Skin of body (tissue), 3 donors: ENCODE measurements at places on chromosomes 2 and 18.

DNA sequence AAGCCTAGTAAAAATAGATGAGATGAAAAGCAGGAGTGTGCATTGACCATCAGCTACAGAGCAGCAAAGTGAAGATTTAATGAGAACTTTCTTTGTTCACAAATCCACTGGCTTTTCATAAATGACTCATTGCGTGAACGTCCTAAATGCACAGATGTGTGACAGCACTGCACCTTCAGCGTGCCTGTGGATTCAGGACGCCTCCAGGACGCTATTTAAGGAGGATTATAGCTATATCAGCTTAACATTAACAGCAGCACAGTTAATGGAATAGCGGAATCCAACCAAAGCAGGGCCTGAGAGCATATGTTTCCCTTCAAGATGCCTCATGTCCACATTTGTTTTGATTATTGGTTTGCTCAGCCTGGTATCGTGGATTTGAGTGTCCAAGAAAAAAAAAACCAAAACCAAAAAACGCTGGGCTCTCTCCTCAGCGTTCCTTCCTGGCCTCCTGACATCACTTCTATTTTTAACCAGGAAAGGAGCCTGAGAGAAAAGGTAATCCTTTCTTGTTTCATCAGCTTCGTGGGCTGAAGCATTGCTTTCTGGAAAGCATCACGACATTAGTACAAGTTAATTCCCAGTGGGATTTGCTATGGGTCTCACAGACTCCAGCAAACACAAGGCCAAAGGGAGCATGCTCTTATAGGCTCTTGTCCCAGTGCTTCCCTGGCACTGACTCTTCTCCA, 447.0 kb upstream of the SMIM21 start:
- DNase-seq = no peak

DNA sequence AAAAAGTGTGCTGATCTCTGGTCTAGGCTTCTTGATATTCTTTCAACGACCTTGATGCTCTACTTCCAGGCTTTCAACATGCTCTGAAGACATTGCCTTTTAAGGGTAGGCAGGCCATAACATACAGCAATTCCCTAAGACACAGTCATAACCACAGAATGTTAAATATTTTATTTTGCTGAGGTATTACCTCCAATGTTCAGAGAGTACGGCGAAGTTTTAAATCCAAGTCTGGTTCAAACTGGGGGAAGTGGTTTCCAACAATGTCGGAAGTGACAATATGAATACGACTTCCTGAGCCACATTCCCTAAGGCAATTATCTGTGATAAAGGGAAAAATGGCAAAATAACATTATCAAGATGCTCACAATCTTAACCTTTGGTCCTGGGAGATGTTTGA, 1077.9 kb upstream of the PIK3C3 start:
- no peak for DNase-seq

DNA sequence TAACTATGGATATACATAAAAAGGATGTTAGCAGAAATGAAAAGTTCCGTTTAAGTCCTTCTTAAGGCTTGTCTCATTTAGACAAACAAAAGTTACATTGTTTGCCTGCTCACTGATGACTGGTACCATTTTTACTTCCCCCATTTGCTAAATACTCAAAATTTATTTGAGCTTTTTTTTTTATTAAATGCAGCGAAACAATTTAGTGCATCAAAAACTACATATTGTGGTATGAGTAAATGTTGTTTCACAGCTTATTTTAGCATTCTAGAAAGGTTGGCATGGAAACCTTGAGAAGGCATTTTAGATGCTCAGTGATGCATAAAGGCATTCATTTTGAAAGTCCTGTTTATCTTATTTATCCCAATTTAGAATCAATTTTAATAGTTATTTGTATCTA, 100.0 kb downstream of the MAP2 start:
- DNase-seq = no peak

DNA sequence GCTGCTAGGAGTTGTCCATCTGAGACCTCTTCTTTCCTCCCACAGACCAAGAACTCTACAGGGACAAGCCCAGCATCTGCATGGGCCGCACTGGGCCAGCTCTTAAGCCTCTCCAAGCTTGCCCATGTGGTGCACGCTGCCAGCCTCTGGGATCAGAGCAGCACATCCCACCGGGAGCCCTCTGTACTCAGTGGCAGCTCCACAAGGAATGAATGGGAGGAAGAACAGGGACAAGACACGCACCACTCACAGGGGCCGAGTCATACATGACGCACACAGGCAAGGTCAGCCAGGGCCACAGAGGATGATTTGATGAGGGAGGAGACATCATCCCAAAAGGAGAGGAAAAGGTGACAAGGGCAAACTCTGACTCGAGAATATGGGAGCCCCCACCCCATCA, 268.3 kb downstream of the KLHL29 start:
- no peak for DNase-seq

DNA sequence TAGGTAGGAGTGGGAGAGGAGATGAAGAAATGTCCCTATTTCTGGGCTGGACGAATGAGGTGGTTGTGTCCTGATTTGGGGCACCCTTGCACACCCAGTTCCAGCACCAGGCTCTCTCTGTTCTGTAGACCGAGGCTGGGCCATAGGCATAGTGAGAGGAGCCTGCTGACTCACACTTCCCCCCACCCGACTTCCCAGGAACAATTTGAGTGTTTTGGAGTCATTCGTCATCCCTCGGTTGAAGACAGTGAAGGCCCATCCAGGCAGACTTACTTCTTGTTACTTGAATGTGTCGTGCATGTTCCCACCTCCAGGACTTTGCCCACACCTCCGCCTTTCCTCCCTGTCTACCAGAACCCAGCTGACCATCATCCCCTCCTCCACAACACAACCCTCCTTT, 179.1 kb downstream of the HAUS1 start:
- DNase-seq = no peak

GRCh38 chr2:44970846-44971450, 29.4 kb downstream of the SIX3 start:
- DNase-seq = no peak

DNA sequence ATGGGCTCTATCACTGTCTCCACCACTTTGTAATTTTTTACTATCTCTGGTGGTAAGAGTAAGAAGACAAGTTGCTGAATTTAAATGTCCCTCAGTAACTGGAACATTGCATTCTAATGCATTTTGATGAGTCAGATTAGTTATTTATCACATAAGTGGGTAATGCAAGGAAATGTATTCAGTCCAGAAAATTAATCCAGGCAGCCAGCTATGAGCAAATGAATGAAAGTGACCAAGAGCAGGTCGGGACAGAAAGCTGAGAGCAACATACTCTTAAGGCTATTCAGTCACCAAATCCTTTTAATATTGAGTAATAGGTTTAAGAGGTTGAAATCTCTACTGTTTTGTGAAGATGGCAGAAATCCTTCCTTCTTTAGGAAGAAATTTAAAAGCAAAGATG, 265.5 kb upstream of the PARD3B start:
- no peak for DNase-seq

- no peak for DNase-seq
Observed at GRCh38 chr2:240922245-240922981, 16.3 kb downstream of the CROCC2 start.

DNA sequence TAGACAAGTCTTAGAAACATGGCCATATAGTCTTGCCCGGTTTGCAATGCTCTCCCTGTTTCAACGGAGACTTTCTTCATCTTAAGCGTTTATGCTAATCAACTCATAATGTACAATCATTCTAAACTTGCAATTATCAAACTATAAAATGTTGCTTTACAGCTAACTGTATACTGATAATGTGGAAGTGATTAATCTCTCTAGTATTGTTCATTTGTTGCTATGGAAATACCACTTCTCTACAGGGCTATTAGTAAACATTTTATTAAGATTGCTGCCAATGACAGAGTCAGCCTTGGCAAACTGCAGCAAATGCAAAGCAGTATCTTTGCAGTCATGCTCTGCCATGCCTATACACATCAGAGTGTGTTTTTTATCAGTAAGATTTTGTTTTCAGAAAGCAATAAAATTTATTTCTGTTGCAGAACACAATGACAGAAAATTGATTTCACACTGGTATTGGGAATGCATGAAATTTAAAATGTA, 1201.8 kb upstream of the CDH2 start:
- no peak for DNase-seq
